ENCODE measurements at places on chromosomes 2 and 18. TPM values are rescaled to one million over a fixed set of nuclear protein-coding genes. Genes with fewer than 3 reads are reported as not detected.
A peak's percentile ranks its signal among the peaks of the same experiment; 100 is the strongest.

GRCh38 chr2:100309311-100309710 is 13.0 kb downstream of the LONRF2 start:
- no peak for DNase-seq

GRCh38 chr18:53169346-53169745 is 829.3 kb downstream of the DCC start:
- DNase-seq, result no peak

GRCh38 chr18:2881088-2881839 is 34.5 kb downstream of the EMILIN2 start:
- DNase-seq, result peak; percentile 44

GRCh38 chr2:197322724-197323720 is 12.4 kb upstream of the ANKRD44 start:
- DNase-seq, result no peak

DNA sequence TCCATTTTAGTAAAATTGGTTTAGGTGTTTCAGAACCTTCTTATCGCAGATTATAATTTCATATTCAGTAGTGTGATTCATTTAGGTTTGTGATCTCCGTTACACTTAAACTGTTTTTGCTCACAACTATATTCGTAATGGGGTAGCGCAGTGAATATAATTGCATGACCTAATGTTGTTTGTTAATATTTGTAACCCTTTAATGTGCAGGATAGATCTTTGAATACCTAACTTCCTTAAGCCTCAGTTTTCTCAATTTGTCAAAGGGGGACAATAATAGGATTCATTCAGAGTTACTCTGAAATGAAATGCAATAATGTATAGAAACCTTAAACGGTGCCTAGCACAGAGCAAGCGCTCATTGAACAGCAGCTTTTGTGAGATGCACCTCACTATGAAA is 558 bp upstream of the ZDBF2 start:
- no peak for DNase-seq

DNA sequence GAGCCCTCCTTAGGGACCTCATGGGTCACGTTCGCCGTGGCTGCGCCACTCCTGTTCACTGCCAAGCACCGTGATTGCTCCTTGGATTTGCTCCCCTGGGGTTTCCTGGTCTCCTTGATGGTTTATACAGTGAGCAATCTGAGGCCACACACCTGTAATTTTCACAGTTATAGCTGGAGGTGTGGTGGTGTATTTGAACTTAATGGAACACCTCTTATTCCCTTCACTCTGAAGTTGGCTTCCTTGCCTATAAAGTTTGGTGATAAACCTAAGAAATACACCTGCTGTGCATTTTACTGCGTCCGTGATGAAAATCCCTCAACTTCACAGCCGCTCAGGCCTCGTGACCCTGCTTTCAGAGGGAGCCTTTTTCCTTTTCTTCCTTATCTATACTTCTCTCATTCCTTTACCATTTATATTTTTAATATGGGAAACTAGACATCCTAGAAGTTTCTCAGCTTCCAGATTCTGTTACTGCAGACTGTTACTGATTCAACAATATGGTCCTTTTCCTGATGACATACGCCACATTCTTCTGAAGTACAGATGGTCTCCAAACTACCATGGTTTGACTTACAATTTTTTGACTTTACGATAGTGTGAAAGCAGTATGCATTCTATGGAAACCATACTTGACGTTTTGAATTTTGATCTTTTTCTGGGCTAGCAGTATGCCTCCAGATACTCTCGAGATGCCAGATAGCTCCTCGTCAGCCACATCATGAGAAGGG is 8.6 kb downstream of the ATG4B start:
- no peak for DNase-seq

GRCh38 chr2:23912054-23912453 is 14.9 kb downstream of the ATAD2B start:
- no peak for DNase-seq

GRCh38 chr2:10901160-10901939 is 10.4 kb upstream of the KCNF1 start:
- DNase-seq, result no peak

DNA sequence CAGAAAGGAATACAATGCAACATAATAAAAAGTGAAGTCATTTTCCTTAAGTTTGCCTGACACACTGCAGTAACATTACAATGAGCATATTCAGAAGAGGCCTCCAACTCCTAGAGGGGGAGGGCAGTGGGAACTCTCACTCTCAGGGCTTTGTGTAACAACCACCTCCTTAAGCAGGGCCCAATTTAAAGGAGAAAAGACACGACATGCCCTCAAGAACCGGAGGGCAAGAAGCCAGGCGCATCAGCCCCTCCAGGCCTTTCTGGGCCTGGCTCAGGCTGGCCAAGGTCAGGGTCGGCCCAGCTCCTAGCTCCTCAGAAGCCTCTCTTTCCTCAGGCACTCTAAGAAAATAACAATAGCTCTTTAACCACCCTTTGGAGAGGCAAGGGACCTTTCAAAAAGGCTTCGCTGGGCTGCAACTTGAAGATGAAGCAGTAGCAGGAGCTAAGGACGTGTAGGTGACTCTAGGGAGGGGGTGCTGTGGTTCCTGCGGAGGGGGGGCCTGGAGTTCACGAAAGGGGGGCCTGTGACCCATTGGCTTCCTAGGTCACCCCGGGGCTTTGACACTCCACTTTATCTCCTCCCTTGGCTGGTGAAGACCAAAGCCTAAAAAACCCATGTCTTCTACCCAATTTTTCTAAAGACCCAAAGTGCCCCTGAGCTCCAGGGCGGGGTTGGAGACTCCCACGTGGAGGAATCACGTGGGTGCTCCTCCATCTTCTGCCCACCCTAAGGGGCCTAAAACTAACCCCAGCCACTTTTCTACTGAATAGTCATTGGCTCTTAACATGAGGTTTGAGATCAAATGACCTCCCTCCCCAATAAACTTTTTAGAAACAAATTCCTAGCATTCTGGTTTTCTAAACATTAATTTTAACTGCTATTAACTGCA is 13.3 kb downstream of the SERTAD2 start:
- DNase-seq, result no peak

- DNase-seq, result no peak
Measured at GRCh38 chr2:24486636-24487205, 4.3 kb upstream of the NCOA1 start.

- no peak for DNase-seq
Measured at GRCh38 chr2:74658516-74658915, 4.5 kb downstream of the SEMA4F start.

DNA sequence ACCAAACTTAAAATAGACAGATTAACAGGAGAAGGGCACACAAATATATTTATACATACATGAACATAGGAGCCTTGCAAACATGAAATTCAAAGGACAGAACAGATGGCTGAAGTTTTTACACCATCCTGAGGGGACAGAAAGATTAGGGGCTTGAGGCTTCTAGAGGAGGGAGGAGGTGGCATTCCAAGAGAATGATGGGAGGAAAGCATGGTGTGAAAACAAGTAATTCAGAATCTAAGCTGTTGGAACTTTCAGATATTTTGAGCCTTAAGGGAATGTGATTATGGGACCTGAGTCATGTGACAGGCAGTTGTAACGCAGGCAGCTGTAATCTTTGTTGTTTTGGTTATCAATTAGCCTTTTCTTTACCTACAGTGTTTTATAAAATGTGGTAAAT is 225.2 kb upstream of the SPOPL start:
- no peak for DNase-seq

- no peak for DNase-seq
Measured at GRCh38 chr2:143345887-143346787, 216.9 kb downstream of the ARHGAP15 start.

- DNase-seq, result no peak
Measured at GRCh38 chr2:146579147-146579930, 1265.5 kb upstream of the ACVR2A start.

GRCh38 chr2:46339676-46340459 is 42.7 kb downstream of the EPAS1 start:
- DNase-seq, result no peak

- peak; percentile 74 for DNase-seq
Measured at GRCh38 chr2:177148477-177149154, 64.0 kb upstream of the HNRNPA3 start.

DNA sequence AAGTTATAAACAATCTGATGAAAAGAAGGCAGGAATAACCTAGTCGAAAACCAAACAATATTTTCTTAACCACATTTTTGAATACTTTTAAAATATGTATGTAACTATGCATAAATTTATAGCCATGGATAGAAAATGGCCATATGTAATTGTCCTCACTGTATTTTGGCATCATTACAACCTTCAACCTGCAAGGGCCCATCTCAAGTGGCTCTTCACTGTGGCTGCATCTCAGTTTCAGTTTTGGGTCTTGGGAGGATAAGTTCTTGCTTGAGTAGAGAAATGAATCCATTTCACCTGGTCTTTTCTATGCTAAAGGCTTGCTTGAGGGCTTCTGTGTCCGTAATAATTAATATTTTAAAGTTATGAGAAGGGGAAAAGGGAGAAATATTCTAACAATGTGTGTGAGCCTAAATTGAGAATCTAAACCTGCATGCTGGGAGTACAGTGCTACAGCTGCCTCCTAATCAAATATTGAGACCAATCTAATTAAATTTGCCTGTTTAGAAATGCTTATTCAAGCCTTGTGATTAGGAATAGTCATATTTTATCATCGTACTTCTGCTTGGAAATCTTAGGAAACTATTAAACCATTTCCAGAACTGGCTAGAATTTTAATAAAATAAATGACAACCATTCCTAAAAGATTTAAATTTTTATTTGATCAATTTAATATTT is 92.5 kb downstream of the EML4 start:
- no peak for DNase-seq

GRCh38 chr18:54671291-54671881 is 80.3 kb downstream of the DYNAP start:
- DNase-seq, result no peak

GRCh38 chr2:42601076-42601475 is 32.6 kb downstream of the MTA3 start:
- no peak for DNase-seq

- no peak for DNase-seq
Measured at GRCh38 chr2:205138735-205139134, 543.6 kb upstream of the NRP2 start.

DNA sequence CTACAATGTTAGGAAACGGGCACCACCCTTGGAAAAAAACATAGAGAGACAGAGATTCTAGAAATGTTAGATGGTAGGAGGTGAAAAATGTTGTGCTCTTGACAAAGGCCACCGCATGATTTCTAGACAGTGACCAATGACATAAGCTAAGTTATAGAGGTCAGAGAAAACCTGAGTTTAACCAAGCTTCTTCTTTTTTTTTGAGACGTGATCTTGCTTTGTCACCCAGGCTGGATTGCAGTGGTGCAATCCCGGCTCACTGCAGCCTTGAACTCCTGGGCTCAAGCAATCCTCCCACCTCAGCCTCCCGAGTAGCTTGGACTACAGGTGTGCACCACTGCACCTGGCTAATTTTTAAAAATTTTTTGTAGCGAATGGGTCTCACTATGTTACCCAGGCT is 13.0 kb downstream of the FER1L5 start:
- no peak for DNase-seq

DNA sequence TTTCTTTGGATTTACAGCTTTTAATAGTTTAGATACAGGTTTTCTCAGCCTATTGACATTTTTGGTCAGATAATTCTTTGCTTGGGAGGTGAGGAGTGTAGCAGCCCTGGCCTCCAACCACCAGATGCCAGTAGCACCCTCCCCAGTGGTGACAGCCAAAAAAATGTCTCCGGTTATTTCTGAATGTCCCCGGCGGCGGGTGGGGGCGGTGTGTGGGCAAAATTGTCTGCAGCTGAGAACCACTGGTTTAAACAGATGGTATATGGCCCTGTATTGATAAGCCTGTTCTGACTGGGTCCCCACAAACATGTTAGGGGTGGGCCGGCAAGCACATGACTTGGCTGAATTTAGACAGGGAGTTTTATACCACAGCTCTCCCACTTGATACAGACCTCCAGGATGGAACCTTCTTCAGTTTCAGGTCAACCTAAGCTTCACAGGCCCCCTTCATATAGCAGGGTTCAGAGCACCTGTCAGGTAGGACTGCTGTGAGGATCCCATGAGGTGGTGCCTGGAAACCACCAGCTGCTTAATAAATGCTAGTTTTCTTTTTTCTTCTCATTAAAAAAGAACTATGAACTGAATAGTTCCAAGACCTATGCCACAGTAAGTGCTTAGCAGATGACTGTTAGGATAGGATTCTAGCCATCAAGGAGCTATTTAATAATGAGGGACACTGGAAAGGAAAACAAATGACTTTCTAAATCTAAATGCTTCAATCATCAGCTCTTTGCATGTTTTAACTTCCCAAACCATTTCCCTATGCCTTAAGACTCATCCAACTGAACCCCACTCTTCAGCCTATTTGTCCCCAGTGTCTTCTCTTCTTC is 18.1 kb downstream of the LPIN2 start:
- DNase-seq, result no peak

DNA sequence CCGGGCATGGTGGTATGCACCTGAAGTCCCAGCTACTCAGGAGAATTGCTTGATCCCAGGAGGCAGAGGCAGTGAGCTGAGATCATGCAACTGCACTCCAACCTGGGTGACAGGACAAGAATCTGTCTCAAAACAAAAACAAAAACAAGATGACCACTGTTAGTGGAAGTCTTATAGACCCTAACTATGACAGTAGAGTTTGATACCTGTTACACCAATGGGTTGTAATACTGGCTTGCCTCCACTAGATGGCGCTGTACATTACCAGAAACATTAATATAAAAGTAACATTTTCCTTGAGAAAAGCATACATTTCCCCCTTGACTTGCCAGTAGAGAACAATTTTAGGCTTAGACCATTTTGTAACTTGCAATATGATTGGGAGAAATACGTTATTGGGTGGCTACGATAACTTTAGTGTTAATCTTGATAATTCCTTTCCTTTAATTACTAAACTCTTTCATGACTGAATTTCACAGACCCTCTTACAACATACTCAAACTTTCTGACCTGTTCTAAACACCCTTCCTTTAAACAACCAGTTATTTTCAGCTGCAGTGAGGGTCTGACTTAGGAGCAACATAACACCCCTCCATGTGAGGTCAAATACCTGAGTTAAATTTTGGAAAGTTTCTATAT is 19.5 kb downstream of the SLC25A52 start:
- DNase-seq, result no peak

The ZNF521 gene
- 57.8 TPM for polyA plus RNA-seq

The GPR55 gene
- polyA plus RNA-seq, result not detected

The SATB2 gene
- 3.3 TPM for polyA plus RNA-seq

The SLC9A2 gene
- 0.14 TPM for polyA plus RNA-seq

The RBM44 gene
- 1.6 TPM for polyA plus RNA-seq

The TOGARAM2 gene
- 4.6 TPM for polyA plus RNA-seq

The C2orf66 gene
- 0.54 TPM for polyA plus RNA-seq

The NYAP2 gene
- polyA plus RNA-seq, result 0.04 TPM

The TMEFF2 gene
- polyA plus RNA-seq, result 0.44 TPM

The BMPR2 gene
- polyA plus RNA-seq, result 87.3 TPM
